Nucleus accumbens (tissue), 56 donors: ENCODE measurements at places on chromosomes 16 and 17.

DNA sequence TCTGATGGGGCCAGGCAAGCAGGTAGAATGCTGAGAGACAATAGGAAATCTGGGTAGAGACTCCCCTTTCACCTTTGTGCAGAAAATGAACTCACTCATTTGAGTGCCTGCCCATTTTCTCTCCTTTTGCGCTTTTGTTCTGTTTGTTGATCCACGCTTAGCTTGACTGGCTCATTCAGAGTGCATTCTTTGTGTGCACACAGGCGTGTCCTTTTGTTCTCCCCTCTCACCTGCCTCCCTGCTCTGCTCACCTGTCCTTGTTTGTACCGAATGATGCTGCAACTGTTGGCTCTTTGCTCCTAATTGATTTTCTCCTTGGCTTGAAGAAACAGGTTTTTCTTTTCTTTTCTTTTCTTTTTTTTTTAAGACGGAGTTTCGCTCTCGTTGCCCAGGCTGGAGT is 15.8 kb downstream of the PGS1 start:
- DNase-seq: no peak

DNA sequence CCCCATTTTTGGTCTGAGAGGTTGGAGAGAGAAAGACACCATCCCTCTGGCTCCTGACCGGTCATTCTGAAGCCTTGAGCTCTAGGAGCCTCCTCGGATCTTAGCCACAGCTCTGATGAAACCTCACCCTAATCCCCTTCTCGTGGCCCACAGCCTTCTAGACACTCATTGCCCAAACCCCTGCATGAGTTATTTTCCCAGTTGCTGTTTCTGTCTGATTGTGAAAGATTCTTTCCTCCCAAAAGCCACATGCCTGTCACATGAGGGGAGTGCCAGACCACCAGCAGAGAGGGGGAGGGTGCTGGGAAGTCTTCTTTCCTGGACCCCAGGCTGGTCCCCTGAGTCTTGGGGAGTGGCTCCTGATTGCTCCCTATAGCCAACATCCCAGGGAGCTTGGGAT is 17.6 kb upstream of the ABR start:
- no peak for DNase-seq

DNA sequence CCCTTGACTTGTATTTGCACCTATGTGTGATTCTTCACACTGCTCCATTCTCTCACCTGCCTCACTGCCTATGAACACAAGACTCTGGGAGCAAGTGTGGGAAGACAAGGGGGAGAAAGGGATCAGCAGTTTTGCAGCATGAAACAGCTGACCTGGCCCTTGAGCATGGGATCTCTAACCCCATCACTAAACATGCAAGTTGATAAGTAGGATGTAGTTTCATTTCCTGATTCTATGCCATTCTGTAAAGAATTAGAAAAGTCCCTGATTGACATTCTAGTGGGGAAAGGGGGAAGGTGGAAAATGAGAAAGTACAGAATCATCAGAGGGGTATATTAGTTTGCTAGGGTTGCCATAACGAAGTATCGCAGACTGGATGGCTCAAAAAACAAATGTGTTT is 25.3 kb upstream of the MYOCD start:
- DNase-seq: no peak

- no peak for DNase-seq
Observed at GRCh38 chr16:88793251-88793954, 8.4 kb upstream of the PIEZO1 start.

DNA sequence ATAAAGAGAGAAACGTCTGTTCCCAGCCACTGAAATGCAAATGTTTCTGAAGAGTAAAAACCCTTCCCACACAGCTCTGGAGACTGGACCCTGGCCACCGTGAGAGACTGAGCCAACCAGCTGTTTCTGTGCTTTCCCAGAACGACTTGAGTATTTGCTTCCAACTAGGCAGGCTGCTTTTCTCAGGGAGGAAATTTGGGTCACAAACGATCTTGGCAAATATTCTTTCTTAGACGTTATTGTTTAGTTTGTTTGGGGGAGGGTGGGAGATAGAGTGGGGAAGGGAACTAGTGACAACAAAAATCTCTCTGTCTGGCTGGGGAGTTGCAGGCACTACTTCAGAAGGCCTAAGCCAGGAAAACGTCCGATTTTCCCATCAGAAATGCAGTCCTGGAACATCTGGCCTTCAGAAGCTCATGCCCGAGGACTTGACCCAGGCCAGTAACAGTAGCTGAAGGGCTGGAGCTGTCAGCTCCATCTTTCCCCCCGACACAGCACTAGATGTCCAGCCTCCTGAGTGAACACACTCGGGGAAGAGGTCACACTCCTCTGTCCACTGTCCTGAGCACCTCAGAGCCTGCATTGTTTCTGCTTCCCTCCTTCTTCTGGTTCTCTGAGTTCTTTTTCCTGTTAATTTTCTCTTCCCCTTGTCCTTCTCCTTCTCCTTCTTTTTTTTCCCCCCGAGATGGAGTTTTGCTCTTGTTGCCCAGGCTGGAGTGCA is 4.0 kb downstream of the CCDC92B start:
- peak; percentile 6 for DNase-seq

DNA sequence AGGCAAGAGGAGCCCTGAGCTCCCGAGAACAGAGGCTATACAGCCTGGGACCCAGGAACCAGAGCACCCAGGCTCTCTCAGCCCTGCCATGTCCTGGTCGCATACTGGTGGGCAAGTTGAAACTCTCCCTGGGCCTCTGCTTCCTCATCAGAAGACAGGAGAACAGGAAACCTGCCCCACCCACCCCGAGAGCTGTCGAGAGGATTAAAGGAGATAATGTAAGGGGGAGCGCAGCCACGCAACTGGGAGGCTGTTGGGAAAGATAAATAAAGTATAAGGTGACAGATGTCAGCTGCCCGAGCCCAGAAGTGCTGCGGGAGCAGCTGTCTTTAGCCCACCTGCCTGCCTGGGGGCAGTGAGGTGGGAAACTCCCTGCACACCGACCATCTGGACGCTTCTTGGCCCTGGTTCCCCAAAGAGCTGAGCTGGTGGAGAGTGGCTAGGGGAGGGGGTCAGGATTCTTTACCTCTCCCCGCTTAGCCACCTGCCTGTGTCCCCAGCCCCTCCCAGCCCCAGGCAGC is 6.8 kb downstream of the KIF19 start:
- no peak for DNase-seq

DNA sequence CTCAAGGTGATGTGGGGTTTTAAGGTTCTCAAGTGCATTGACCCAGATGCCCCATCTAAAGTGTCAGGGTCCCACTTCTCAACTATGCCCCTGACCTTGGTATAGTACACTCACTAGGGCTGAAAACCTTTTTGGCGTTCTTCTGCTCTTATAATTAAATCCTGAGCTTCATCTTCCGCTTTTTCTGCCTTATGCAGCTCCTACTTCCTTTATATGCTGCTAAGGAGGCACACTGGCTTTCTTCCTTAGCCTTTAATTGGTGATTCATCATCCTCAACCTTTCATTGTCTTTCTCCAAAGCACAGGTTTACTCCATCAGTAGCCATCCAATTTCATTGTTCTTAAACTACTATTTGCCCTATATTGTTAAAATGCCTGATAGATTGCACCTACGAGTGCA is 5.3 kb upstream of the NF1 start:
- DNase-seq: no peak

DNA sequence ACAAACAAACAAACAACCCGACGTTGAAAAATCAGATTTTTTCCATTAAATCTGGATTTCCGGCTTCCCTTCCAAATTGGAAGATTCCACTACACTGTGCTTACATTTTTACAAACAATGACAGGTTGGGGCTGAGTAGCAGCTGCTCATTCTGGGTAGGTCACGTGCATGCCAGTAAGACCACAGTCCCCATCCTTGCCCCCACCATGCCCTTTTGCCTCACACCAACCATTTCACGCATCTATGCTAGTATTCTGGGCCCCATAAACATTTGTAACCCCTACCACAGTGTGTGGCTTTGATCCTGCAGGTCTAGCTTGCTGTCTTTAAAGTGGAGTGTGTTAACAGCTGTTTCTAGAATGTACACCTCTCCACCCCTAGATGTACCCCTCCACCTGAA is 366.1 kb downstream of the XYLT1 start:
- no peak for DNase-seq

DNA sequence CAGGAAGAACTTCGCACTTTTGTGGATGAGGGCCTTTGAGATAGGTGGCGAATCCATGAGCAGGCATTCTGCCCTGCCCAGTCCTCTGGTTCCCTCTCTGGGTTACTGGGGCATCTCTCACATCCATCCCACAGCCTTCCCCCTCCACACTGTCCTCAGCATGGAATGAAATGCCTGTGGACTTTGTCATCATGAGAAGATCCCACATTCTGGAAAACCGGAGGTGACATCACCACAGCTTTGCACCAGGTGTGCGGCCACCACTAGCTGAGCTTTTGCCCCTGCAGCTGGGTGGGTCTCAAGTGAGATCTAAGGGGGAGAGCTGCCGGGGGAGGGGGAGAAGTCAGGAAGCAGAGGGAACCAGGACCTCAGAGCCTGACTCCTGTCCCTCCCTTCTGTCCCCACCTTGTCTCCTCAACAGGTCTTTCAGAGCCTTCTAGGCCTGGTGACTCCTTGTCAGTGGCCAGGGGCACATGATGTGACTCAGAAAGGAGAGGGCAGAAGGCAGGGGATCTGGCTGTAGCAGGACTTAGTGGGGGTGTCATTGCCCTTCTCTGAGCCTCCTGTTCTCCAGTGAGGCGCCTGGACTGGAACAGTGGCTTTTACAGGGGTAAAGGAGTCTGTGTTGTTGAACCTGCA is 40.0 kb upstream of the DLX4 start:
- DNase-seq: no peak

- no peak for DNase-seq
Observed at GRCh38 chr17:2655546-2655945, 56.0 kb downstream of the CLUH start.

DNA sequence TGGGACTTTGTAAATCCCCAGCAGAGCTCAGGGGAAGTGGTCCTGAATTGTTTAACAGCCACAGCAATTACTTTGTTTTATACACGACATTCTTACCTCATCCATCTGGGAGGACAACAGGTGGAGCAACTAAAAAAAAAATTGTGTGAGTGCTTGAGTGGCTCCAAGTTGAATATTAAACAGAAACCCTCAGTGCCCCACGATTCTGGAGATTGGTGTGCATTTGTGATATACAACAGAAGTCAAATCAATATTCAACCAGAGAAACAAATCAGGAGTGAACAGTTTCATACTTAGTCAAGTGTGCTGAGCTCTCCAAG is 204.8 kb downstream of the HAPSTR1 start:
- DNase-seq: no peak

GRCh38 chr16:82016964-82017363 is 5.7 kb upstream of the SDR42E1 start:
- DNase-seq: no peak

DNA sequence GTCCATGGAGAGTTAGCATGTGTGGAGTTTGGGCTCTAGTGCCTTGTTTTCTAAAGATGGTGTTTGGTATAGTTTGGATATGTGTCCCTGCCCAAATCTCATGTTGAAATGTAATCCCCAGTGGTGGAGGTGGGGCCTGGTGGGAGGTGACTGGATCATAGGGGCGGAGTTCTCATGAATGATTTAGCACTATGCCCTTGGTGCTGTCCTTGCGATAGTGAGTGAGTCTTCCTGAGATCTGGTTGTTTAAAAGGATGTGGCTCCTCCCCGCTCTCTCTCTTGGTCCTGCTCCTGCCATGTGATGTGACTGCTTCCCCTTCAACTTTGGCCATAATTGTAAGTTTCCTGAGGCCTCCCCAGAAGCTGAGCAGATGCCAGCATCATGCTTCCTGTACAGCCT is 8.9 kb upstream of the ZNF19 start:
- DNase-seq: no peak

GRCh38 chr17:8079291-8080207 is 8.0 kb downstream of the ALOX12B start:
- DNase-seq: peak; percentile 72

DNA sequence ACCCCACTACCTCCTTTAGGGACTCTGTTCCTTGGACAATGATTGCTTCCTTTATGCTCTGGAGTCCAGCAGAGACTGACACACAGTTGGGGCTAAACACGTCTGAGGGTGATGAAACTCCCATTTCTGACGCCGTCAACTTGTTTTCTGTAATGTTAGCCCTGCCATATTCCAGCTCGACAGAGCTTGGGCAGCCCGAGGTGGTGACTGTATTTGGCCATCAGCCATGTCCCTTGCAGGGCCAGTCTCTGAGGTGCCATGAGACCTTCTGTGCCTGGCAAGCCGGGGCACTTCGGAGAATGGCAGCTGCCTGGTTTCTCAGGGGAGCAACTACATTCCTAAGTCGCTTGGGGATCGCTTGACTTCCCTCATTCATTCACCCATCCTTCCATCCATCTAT is 278.9 kb upstream of the TNRC6C start:
- no peak for DNase-seq

DNA sequence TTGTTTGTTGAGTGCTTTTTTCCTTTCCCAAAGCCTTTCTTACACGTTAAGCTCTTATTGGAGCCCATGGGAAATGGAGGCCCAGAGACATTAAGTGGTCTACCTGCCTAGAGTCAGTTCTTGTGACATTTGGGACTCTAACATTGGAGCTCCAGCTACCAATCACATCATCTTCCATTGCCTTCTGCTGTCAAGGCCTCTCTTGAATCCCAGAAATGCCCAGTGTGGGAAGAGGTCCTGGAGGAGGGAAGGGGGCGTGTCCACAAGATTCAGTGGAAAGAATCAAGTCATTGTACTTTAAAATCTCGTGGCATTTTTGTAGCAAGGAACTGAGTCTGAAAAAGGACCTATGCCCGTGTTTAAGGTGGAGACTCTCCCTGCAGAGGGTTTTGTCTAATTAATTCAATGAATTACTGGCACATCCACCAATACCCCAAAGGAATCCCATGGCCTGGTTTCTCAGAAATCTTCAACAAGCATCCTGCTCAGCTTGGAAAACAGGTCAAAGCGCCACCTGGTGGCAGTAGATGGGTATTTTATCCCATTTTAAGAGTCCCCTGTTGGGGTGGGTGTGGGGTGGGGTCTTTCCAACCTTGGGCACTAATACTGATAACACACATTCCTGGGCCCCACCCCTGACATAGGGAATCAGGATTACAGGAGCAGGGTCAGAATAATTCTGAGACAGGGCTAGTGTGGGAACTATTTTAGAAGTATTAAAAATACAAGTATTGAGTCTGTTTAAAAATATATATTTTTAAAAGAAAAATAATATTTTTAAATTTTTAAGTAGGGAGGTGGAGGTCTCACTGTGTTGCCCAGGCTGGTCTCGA is 24.6 kb downstream of the GPT2 start:
- DNase-seq: peak; percentile 65

DNA sequence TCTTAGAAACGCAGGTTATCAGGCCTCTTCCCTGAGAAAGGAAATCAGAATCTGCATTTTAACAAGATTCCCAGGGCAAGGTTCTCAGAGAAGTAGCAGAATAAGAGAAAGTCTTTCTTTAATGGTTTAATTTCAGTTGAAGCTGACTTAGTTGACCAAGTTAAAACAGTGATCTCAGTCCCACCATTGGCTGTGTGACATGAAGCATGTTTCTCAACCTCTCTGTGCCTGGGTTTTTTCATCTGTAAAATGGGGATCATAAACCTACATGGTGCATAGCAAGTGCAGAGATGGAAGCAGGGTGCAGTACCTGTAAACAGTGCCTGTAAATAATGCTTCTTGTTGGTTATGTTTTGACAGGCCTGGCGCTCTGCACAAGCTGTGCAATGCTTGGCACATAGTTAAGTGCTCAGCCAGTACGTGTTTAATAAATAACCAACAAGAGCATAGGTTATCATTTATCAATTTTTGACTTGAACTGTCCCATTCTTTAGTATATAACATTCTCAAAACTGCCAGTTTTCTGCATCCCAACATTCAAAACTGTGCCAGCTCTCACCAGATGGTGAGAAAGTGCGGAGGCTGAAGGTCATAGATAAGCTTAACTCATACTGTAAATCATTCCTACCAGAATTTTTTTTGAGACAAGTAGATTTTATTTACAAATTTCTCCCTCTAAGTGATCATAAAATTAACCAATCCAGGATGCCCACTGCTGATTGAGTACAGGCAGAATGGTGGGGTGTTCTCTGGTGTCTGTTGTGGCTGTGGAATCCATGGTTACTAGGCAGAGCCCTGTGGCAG is 6.9 kb downstream of the C17orf67 start:
- DNase-seq: no peak
